ENCODE measurements at places on chromosomes 12 and 14. TPM values are rescaled to one million over a fixed set of nuclear protein-coding genes. Genes with fewer than 3 reads are reported as not detected.
A peak's percentile ranks its signal among the peaks of the same experiment; 100 is the strongest.

Gene KRT71
- not detected for total RNA-seq

Gene RIMBP2
- not detected for total RNA-seq

GRCh38 chr12:119594399-119594730, 791 bp downstream of the TMEM233 start:
- no peak overlapping the region for H3K4me3 ChIP-seq
- peaks cover 7% of the 10 kb centered on the region for H3K4me1 ChIP-seq
- H3K36me3 ChIP-seq, result no peaks in the 10 kb centered on the region
- no peak overlapping the region for H3K27ac ChIP-seq

GRCh38 chr14:88170333-88170732, 152.7 kb downstream of the KCNK10 start:
- H3K4me3 ChIP-seq, result no peak overlapping the region
- no peaks in the 10 kb centered on the region for H3K4me1 ChIP-seq
- no peak for DNase-seq
- peaks cover 1% of the 10 kb centered on the region for H3K27me3 ChIP-seq
- no peaks in the 10 kb centered on the region for H3K36me3 ChIP-seq

Gene DCN
- 45.5 TPM for total RNA-seq

GRCh38 chr12:131116468-131117117, 162.9 kb downstream of the ADGRD1 start:
- no peaks in the 10 kb centered on the region for H3K36me3 ChIP-seq
- H3K27me3 ChIP-seq, result peaks cover 2% of the 10 kb centered on the region
- H3K27ac ChIP-seq, result no peak overlapping the region
- H3K4me3 ChIP-seq, result no peak overlapping the region

GRCh38 chr12:71448150-71448581, 8.6 kb downstream of the LGR5 start:
- DNase-seq, result no peak
- no peak overlapping the region for H3K4me3 ChIP-seq
- no peaks in the 10 kb centered on the region for H3K4me1 ChIP-seq
- peaks cover 20% of the 10 kb centered on the region for H3K27me3 ChIP-seq

Gene RNASE3
- total RNA-seq, result not detected

Gene GMPR2
- total RNA-seq, result 94.5 TPM

Gene SGPP1
- 21.9 TPM for total RNA-seq

Gene RNASE1
- not detected for total RNA-seq

DNA sequence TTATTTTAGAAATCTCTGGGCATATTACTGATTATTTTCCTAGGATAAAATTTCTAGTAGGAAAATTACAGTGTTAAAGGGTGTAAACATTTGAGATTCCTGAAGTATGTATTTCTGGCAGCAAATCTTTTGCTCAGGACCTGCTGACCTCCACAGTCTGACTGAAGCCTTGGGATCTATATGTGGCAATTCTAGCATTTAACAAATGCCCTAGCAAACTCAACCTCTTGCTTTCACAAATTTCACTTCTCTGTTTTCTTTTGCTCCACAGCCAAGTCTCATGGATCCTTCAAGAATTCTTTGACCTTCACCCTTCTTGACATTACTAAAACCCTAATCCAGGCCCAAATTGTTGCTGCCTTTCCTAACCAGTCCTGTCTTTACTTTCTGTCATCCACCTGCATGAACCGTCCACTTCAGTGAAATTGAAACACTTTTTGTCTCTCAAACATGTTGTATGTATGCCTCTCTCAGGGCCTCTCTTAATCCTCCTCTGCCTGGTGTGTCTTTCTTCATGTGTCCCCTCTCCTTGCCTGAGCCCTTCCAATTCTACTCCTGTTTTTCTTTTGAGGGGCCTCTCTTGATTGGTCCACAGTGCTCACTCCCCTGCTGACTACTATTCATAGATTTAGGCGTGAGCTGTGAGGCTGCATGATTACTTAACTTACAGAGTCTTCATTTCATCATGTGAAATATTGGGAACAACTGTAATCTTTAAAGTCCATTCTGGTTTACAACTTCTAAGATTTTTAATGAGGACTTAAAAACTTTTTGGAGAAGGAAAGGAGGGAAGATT, 5.1 kb upstream of the DYRK4 start:
- peaks cover 3% of the 10 kb centered on the region for H3K27me3 ChIP-seq
- H3K27ac ChIP-seq, result no peak overlapping the region
- peaks cover 4% of the 10 kb centered on the region for H3K4me1 ChIP-seq
- no peak overlapping the region for H3K4me3 ChIP-seq

DNA sequence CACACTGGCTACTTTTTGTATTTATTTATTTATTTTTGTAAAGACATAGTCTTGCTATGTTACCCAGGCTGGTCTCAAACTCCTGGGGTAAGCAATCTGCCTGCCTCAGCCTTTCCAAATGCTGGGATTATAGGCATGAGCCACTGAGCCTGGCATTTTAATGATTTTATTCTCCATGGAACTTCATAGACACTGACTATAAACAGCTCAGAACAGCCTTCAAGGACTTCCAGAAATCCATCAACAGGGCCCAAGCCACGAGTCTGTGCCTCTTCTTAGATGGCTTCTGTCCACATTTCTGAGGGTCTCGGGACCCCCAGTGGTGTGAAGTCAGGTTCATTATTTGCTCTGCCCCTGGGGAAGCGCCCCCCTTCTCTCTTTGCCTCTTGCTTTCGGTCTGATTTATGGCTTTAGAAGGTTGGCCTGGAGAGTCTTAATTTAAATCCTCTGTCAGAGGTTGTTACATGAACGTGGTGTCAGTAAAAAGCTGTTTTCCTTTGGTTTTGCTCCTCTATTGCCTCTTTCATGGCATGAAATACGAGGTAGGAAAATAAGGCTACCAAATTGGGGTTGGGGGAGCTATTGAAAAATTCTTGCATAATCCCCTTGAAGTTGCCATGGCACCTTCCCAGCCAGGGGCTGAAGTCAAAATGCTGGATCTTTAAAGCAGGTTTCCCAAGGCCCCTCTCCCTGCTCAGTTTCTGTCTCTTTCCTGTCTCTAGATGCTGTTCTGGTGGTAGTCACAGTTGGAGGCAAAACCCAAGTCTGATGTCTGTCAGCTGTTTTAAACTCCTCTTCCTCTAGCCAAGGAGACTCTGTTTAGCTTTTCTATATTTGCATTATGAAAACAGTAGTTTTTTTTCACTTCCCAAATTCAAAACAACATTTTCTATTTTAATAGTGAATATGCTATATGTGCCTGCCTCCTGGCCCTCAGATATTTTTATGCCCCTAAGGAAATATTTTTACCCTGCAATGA, 129.4 kb downstream of the SMOC1 start:
- H3K27ac ChIP-seq, result no peak overlapping the region
- no peaks in the 10 kb centered on the region for H3K36me3 ChIP-seq
- peaks cover 5% of the 10 kb centered on the region for H3K27me3 ChIP-seq
- DNase-seq, result no peak

DNA sequence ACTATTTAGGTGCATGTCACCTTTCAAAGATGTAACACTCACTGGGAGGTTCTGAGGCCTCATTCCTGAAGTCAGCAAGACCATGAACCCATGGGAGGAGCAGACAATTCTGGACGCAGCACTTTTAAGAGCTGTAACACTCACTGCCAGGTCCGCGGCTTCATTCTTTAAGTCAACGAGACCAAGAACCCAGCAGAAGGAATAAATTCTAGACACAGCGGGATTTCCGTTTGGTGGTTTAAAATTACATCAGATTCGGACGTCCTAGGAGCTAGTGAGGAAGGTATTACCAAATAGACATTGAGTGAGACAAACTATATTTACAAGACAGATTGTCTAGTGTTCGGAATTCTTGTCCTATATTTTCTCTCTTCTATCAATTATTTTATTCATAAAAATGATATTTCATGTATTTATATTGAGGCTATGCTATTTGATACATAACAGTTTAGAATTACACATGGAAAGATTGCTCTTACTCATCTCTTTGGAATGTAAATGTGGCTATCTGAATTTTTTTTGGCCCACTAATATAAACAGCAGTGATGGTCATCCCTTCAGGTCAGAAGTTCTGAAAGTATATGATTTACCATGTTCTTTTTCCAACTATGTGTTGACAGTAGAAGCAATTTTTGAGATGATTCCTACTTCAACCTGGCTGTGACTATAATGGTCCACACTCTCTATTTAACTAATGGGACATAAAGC, 1973.0 kb upstream of the FLRT2 start:
- no peak overlapping the region for H3K27ac ChIP-seq
- no peaks in the 10 kb centered on the region for H3K27me3 ChIP-seq
- peaks cover 13% of the 10 kb centered on the region for H3K4me1 ChIP-seq
- no peaks in the 10 kb centered on the region for H3K36me3 ChIP-seq
- no peak overlapping the region for H3K4me3 ChIP-seq

GRCh38 chr14:97634751-97635150, 837.6 kb downstream of the VRK1 start:
- no peaks in the 10 kb centered on the region for H3K27me3 ChIP-seq
- H3K4me3 ChIP-seq, result peak overlapping the region; percentile 45
- DNase-seq, result no peak
- H3K36me3 ChIP-seq, result peaks cover 8% of the 10 kb centered on the region
- H3K27ac ChIP-seq, result no peak overlapping the region

GRCh38 chr12:5988088-5988487, 43.0 kb upstream of the ANO2 start:
- H3K27ac ChIP-seq, result no peak overlapping the region
- no peak overlapping the region for H3K4me3 ChIP-seq
- H3K4me1 ChIP-seq, result peaks cover 6% of the 10 kb centered on the region
- peaks cover 8% of the 10 kb centered on the region for H3K27me3 ChIP-seq
- no peak for DNase-seq
- H3K36me3 ChIP-seq, result no peaks in the 10 kb centered on the region

Gene AHNAK2
- 73.4 TPM for total RNA-seq

DNA sequence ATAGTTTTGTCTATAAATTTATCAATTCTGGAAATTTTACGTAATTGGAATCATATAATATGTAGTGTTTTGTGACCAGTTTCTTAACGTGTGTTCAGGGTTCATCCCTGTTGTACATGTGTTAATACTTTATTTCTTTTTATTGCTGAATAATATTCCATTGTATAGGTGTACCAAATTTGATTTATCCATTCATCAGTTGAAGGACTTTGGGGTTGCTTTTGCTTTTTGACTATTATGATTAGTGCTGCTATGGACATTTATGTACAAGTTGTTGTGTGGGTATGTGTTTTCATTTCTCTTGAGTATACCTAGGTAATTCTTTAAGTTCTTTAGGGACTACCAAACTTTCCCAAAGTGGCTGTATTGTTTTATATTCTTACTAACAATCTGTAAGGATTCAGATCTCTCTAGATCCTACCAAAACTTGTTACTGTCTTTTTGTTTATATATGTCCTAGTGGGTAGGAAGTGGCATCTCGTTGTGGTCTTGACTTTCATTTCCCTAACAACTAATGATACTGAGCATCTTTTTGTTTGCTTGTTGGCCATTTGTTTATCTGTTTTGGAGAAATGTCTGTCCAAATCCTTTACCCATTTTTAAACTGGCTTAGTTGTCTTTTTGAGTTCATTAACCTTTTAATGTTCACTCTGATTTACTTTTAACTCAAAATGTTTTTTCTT, 14.9 kb downstream of the VRK1 start:
- H3K4me1 ChIP-seq, result peaks cover 40% of the 10 kb centered on the region
- DNase-seq, result no peak
- no peaks in the 10 kb centered on the region for H3K27me3 ChIP-seq
- H3K27ac ChIP-seq, result peak overlapping the region; percentile 84
- H3K4me3 ChIP-seq, result peak overlapping the region; percentile 70

GRCh38 chr14:67943947-67944346, 124.4 kb downstream of the RAD51B start:
- peaks cover 44% of the 10 kb centered on the region for H3K4me1 ChIP-seq
- H3K4me3 ChIP-seq, result no peak overlapping the region
- H3K36me3 ChIP-seq, result no peaks in the 10 kb centered on the region
- peak; percentile 78 for DNase-seq

Gene GNS
- total RNA-seq, result 86.0 TPM

DNA sequence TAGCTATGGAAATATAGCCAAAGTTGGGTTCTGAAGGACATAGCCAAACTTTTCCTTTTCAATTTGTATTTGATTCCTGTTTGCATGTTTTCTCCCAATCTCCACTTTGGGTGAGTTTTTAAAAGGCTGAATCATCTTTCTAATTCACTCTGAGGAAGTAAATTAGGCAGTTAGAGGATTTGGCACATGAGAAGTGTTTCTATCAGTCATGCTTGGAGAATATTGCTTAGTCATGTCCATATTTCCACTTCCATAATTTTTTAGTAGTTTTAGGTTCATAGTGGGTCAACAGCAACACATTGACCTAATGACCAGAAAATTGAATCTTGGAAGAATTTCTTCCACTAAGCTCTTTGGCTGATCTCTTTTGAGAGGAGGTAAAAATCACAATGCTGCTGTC, 21.8 kb downstream of the IRAK3 start:
- H3K4me1 ChIP-seq, result peaks cover 13% of the 10 kb centered on the region
- H3K4me3 ChIP-seq, result no peak overlapping the region
- DNase-seq, result no peak

- DNase-seq, result no peak
- H3K4me3 ChIP-seq, result no peak overlapping the region
- no peak overlapping the region for H3K27ac ChIP-seq
- peaks cover 5% of the 10 kb centered on the region for H3K36me3 ChIP-seq
- H3K4me1 ChIP-seq, result no peaks in the 10 kb centered on the region
Measured at GRCh38 chr14:82045339-82045738, 511.7 kb upstream of the SEL1L start.

Gene VTI1B
- total RNA-seq, result 143 TPM

GRCh38 chr12:25979563-25979962, 21.1 kb downstream of the RASSF8 start:
- peak overlapping the region; percentile 71 for H3K27ac ChIP-seq
- H3K36me3 ChIP-seq, result peaks cover 12% of the 10 kb centered on the region
- H3K4me3 ChIP-seq, result peak overlapping the region; percentile 29
- peak; percentile 28 for DNase-seq
- no peaks in the 10 kb centered on the region for H3K27me3 ChIP-seq

Gene PLD4
- 0.11 TPM for total RNA-seq

Gene TAS2R43
- not detected for total RNA-seq

DNA sequence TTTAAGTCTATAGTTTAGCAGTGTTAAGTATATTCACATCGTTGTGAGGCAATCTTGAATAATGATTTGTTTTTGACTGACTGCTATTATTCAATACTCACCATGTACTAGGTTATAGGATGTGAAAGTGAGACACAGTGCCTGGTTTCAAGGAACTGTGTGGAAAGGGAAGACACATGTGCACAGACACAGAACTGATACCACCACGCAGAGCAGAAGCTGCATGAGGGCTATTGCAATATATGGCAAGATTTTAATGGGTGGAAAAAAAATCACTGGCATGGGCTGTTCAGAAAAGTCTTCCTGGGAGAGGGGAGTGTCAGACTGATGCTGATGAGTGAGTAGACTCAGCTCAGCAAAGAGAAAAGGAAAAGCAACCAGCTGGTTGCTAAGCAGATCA, 10.4 kb downstream of the SLC7A8 start:
- peaks cover 80% of the 10 kb centered on the region for H3K4me1 ChIP-seq
- H3K4me3 ChIP-seq, result no peak overlapping the region
- no peaks in the 10 kb centered on the region for H3K36me3 ChIP-seq

Measured in HFFc6 (cell line).